ENCODE measurements at places on chromosomes 2 and 18. TPM values are rescaled to one million over a fixed set of nuclear protein-coding genes. Genes with fewer than 3 reads are reported as not detected.

Gene SCG2
- total RNA-seq = 0.97 TPM

Gene DIPK1C
- not detected for total RNA-seq

Gene C18orf63
- total RNA-seq = not detected

Gene CUL3
- total RNA-seq = 82.5 TPM

Gene DHRS9
- total RNA-seq = not detected

Gene CHRNG
- total RNA-seq = not detected

Gene SIX3
- not detected for total RNA-seq

Gene NIF3L1
- total RNA-seq = 22.9 TPM

Gene NTSR2
- not detected for total RNA-seq

DNA sequence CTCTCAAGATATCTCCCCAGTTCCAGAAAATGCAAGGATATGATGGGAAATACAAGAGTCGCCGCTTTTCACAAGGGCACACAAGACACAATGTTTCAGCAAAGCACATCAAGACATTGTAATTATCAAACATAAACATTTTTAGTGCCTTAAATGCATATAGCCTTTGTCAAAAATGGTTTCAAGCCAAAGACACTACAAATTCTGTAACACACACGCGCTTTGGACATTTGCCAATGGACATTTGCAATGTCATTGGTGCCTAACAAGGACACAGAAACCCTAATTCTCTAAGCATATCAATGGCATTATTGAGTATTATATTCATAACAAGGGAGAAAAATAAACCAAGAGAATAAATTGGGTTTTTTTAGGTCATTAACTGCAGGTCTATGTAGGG, 16.1 kb downstream of the ADD2 start:
- no peak for DNase-seq

- DNase-seq = no peak
Observed at GRCh38 chr2:155944218-155944617, 388.3 kb downstream of the NR4A2 start.

DNA sequence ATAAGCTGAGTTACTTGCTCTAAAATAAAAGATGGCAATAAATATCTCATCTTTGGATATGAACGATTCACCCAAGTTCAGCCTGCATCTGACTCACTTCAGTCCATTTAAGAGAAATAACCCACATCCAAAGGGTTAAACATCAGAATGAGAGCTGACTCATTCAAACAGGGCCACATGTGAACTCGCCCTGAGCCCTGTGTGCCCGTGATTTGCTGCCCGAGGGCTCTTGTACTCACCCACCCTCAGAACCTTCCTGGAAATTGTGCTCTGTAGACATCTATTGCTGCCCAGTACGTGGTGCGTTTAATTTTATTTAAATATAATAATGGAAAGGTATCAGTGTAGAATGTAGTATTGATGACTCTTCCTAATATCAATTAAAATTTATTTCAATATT, 66.9 kb upstream of the RBM44 start:
- DNase-seq = peak; percentile 52

DNA sequence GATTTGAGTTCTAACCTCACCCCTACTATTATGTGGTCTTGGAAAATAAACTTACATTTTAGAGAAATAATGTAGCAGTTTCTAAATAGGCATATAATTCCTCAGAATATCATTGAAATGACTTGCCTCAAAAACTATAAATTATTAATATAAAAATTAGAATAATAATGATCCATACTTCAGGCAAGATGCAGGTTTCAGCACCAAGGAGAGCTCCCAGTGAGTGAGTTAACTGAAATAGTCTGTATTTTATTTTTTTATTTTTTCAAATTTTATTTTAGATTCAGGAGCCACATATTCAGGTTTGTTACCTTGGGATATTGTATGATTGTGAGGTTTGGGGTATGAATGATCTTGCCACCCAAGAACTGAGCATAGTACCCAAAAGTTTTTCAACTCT, 472.2 kb upstream of the DCC start:
- peak; percentile 12 for DNase-seq

DNA sequence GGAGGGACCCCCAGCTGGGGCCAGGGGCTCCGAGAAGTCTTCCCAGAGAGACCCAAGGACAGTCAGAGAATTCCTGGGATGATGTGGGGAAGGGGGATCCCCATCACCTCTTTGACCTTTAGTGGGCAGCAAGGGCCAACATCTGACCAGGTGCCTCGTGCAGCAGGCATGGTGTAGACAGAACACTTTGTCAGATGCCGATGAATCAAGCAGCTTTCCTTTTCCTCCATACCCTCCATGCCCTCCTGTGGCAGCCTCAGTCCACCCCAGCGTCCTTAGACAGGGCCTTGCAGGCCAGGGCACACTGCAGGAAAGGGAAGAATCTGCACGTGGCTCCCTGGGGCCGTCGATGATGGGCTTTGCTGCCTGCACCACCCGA, 26.3 kb downstream of the GPR55 start:
- DNase-seq = no peak

DNA sequence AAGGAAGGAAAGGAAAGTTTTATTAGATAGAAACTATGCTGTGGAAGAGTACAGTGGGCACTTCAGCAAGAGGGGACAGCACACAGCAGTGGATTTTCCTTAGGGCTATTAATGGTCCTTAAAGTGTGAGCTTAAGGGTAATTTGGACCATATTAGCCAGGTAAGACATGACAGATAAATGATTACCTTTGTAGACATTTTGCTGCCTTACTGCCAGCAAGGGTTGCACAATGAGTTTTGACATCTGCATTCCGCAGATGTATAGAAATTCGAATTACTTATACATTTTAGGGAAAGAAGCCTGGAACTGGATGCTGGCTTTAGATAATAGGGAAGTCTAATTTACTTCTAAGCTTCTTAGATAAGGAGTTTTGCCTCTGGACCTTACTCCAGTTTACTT, 14.0 kb upstream of the UBE2F start:
- DNase-seq = no peak

DNA sequence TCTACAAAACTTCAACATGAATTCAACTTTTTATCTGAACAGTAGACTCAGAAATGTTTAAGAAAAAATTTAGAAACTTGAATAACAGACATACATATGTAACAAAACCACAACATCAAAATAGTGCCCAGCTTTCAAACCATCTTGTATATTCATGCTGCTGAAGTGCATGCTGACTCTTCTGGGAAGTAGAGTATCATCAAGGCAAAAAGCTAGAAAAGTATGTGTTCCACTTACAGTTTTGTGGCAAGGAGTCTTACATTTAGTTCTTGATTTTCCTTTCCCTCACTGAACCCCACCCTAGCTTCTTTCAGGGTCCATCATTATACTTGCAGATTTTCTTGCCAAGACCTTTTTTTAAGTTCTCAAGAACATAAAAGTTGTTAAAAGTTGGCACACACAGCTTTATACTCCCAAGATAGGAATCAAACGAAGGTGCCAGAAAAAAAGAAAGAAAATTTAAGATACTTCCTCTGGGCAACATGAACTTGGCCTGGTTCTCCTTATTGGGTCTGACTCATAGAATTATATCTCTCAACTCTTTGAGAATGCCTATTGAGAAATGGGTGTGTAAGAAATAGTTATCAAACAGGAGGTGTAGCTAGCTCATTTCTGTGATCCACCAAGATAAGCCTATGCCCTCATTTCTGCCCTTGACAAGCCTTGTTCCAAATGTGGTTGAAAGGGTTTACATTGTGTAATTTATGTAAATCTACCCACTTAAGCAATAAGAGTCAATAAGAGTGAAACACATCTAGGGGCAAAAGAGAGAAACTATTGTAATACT, 667.6 kb upstream of the ACVR2A start:
- DNase-seq = peak; percentile 42

DNA sequence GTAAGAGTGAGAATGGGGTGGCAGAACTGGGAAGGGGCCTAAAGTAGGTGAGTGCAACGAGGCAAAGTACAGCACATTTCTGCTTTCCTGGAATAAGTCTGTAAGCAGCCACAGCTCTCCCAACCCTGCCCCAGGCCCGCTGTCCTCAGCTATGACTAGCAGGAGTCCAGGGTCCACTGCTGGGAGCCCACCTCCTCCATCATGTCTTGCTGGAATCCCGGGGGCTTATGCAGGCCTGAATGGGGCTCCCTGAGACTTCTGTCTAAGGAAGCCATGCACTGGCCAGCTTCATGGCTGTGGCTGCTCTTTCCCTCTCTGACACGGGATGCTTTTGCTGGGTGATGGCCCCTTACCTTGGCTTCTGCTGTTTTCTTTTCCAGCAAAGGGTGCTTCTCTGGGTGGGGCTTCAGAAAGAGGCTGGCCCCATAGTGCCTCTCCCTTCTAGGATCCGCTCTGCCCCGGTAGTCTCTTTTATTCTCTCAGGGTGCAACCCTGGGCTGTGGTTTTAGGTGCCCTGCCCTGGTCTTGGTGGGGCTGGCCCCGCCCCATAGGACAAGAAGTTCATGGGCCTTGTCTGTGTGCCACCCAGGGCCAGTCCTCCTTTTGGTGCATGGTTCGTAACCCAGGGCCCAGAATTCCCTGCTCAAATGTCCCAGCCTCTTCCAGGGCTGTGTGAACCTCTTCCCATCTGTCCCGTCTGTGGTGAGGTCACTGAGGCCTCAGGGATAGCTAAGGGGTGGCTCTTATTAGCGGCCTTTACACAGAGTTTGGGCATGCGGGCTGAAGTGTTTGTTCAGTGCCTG, 33.8 kb upstream of the POLE4 start:
- no peak for DNase-seq

GRCh38 chr2:16626497-16626896, 39.1 kb downstream of the CYRIA start:
- peak; percentile 62 for DNase-seq

DNA sequence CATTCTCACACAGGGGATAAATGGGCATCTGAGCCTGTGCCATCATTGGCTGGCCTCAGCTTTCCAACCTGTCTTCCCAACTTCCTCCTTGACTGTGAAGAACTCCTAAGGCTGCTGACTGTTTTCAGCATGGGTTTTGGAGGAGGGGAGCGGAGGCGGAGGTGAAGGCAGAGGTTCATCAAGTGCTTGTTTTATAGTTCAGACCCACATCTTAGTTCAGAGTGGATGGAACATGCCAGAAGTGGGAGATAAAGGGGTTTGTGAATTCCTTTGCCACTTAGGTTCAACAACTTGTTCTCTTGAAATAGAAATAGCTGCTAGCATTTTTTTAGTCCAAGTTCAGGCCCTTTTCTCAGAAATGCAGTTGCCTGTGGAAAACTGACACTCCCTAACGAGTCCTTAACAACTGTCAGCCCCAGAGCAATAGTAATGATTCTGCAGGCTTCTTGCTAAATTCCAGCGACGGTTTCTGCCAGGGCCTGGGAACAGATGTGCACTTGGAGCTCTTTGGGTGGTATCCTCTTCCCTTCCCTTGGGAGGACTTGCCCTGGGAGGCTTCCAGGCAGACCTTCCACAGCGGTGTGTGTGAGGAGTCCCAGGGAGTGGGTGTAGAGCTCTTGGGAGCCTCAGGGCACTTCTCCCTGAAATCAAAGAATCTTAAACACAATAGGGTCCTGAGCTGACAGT, 30.1 kb upstream of the ITGA6 start:
- DNase-seq = peak; percentile 59

GRCh38 chr2:226452768-226453167, 346.9 kb downstream of the IRS1 start:
- DNase-seq = no peak

GRCh38 chr18:42574871-42575270, 540.6 kb downstream of the RIT2 start:
- DNase-seq = no peak

DNA sequence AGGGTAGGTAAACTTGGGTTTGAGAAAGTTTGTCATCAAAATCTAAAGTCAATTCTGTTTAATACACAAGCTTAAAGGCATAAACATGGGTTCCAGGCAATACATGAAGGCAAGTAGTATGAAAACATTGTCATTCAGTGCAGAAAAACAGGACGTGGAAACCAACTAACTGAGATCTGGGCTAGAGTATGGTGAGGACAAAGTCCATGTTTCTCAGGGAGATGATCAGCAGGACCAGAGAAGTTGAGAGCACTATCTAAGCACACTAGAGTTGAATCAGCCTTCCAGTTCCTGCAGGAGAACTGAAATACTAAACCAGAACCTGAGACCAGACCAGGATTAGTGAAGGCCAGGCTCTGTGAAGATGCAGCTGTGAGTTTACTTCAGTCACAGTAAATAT, 302.8 kb upstream of the CRIM1 start:
- DNase-seq = no peak

DNA sequence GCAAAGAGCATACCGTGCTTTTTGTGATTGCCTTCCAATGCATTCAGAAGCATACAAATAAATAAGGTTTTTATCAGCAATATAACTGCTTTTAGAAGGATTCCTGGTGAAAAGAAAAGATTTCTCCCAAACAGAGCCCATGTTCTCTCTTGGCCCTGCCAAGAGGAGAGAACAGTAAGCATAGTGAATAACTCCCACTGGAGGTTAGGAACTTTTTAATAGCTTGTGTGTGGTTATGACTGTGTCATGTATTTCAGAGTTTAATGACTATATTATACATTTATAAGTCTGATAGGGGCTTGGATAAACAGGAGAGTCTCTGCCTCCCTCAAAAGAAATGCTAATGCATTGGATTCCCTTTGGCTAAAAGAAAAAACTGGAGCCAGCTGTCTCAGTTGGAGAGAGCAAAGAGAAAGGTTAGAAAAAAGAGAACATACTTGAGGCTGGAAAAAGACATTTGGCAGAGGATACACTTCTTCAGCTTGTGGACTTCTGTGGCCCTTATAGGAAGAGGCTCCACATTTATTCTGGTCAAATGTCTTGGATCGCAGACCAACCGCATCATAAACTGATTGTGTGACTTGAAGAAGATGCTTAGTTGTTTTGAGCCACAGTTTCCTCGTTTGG, 63.0 kb upstream of the SPRED2 start:
- no peak for DNase-seq

GRCh38 chr18:9237981-9238380, 96.6 kb upstream of the TWSG1 start:
- no peak for DNase-seq

GRCh38 chr18:35634323-35634722, 52.8 kb downstream of the GALNT1 start:
- DNase-seq = peak; percentile 57

GRCh38 chr2:96502891-96503636, 2.1 kb downstream of the NEURL3 start:
- no peak for DNase-seq

- peak; percentile 44 for DNase-seq
Observed at GRCh38 chr2:206805887-206806607, 40.6 kb downstream of the FASTKD2 start.

GRCh38 chr2:53422979-53423378, 344.6 kb upstream of the CHAC2 start:
- DNase-seq = peak; percentile 71

- DNase-seq = no peak
Observed at GRCh38 chr2:28363686-28364280, 28.9 kb upstream of the FOSL2 start.
